GM12878 (cell line): ENCODE measurements at places on chromosomes 13 and 19.

- DNase-seq, result no peak
Measured at GRCh38 chr13:104008541-104009435, 942.6 kb upstream of the SLC10A2 start.

DNA sequence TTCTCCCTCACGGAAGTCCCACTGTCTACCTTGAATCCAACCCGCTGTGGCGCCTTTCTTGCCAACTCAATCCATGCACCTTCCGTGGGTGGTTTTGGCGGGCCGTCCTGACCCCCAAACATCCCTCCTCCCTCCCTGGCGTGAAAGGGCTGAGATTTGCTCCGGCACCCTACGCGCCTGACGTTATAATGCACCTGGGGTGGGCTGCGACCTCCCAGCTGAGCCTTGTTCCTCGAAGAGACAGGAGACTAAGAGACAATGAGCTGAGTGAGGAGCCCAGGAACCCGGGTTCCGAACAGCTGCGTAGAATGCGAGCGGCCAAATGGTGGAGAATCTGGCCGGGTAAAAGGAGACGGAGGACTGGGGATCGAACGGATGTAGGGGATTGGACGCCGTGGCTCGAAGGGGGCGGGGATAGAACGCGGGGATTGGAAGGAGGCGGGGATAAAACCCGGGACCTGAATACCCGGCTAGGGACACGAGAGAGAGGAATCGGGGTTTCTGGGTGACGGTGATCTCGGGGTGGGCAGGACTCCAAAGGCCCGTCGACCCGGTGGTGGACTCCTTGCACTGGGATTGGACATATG is at the start of gene CPT1C:
Gene CPT1C (plus strand): TSS at position 461 of the 587 bp plus-strand sequence. CDS start 1,137 bp downstream, outside the sequence.
- DNase-seq, result no peak

DNA sequence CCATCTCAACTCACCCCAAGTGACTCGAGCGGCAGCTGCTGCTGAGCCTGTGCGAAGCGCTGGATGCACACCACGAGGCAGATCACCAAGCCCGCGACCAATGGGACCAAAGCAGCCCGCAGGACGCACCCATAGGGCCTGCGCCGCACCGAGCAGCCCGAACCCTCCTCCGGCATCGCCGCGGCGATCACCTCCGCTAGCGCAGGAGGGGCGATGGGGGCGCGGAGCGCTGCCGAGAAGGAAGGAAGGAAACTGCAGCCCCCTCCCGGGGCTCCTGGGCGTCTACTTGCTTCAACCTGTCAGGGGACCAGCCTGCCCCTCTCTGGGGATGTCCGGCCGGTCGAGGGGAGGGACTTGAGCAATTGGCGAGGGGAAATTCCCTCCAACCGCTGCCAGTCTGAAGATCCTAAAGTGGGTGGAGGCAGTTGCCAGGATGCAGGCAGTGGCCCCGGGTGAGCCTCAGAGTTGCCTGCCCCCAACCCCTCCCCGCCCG is at the start of gene CD70:
Gene CD70 (minus strand): TSS at position 324 of the 493 bp plus-strand sequence. CDS start 148 bp downstream, at position 176.
- peak; percentile 88 for DNase-seq

DNA sequence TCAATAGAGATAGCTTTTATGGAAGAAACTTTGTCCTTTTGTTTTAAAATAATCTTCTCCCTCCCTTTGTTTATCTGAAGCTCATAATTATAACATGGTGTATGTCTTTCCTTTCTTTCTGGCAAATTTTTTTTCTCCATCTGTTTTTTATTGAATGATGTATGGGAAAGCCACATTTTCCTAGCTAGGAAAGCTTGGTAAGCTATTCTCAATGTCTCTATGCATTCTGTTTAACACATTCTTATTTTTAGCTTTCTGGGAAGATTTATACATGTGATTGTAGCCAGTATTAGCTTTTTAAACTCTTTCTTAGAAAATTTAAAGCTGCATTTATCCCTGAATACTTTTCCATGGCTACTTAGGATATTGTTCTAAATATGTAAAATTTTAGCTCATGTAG is 124.9 kb upstream of the CSNK1A1L start:
- no peak for DNase-seq

GRCh38 chr13:93289053-93289452 is 62.4 kb downstream of the GPC6 start:
- DNase-seq, result no peak

- DNase-seq, result peak; percentile 12
Measured at GRCh38 chr13:62357887-62358645, 942.4 kb upstream of the PCDH20 start.

- no peak for DNase-seq
Measured at GRCh38 chr13:50797091-50797490, 46.4 kb downstream of the DLEU7 start.

DNA sequence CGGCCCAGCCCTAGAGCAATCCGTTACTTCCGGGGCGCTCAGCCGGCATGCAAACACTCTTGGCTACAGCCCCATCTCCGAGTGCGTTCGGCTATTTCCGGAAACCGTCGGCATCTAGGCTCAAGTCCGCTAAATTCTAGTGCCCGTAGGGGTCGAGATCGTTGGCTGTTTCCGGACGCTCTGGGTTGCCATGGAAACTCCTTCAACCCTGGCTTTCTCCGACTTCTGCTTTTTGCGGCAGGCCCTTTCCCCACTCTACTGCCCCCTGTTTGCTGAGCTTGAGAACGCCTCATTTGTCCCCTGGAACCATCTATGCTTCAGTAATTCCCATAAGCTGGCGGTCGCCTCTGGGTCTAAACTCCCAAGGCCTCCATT is 534 bp upstream of the PIK3R2 start:
- peak; percentile 99 for DNase-seq

DNA sequence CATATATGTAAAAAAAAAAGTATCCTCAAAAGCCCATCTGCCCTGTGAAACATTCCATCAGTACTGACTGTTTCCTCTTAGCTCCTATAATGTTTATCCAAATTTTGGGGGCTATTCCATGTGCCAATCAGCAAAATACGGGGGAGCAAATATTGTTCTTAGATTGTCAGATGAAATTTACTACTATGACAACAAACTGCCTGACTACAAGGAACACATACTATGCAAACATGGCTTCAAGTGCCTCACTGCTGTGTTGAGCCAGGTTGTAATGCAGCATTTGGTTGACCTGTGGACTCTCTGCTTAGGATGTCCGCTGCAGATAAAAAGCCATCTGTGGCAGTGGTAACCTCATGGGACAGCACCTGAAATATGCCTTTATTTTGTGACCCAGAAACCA is 98.2 kb upstream of the SCEL start:
- no peak for DNase-seq

- no peak for DNase-seq
Measured at GRCh38 chr19:55494172-55494761, 6.0 kb downstream of the SSC5D start.

GRCh38 chr19:14703833-14704232 is 14.0 kb downstream of the ZNF333 start:
- no peak for DNase-seq

- DNase-seq, result no peak
Measured at GRCh38 chr13:31986676-31987470, 44.7 kb upstream of the FRY start.
